ENCODE measurements at places on chromosomes 3 and 15. TPM values are rescaled to one million over a fixed set of nuclear protein-coding genes. Genes with fewer than 3 reads are reported as not detected.

The SAXO2 gene
- 4.0 TPM for total RNA-seq

The SHC4 gene
- total RNA-seq = 2.9 TPM

DNA sequence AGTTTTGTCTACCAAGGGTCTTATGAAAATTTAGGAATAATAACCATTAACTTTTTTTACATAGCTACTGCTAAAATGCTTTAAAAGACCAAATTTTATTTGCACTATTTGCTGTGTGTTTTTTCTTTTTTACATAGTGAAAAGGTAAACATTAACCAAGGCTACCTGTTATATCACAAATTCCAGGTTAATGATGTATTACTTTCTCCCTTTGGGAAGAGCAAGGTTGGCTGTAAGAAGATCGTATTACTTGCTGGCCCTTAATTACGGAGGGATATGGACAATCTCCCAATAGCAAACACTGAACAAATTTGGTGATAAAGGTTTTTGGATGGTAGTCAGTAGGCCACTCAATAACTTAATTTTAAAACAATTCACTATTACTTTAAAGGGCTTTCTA, 22.4 kb downstream of the LRRC58 start:
- H3K27ac ChIP-seq = no peak overlapping the region
- H3K4me3 ChIP-seq = no peak overlapping the region
- H3K27me3 ChIP-seq = no peaks in the 10 kb centered on the region
- H3K36me3 ChIP-seq = peaks cover 20% of the 10 kb centered on the region
- no peak for DNase-seq

DNA sequence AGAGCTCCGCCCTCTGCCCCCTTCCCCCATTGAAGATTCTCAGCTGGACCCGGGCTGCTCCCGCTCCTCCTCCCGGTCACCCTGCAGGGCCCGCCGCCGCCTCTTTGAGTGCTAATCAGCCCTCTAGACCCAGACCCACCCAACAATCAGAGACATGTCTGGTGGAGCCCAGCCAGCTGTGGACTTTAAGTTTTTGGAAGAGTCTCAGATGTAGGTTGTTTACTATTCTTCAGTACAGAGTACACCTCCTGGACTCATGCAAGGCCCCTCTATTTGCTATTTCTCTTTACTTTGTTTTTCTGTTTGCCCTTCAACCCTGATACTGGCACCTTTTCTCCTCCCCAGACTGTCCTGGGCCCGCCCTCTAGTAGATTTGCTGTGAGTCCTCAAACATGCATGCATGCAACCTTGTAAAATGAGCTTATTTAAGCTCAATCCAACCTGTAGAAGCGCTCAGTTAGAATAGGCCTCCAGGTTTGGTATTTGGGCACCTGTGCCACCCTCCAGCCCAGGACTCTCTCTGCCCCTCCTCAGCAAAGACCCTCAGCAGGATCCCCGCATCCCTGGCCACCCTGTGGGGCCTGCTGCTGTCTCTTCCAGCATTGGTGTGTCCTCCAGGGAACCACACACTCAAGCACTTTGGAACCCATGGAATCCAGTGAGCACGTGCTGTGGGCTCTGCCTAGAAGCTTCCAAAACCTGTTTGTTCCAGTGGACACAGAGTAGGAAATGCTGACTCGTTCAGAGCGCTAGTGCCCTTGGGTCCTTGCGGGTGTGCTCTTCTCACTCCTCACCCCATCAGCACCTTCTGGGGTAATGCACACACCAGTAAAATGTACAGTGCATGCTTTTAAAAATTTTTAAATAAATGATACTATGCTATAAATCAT, 4.6 kb downstream of the PRR23E start:
- no peak overlapping the region for H3K27ac ChIP-seq
- H3K36me3 ChIP-seq = no peaks in the 10 kb centered on the region
- no peaks in the 10 kb centered on the region for H3K4me1 ChIP-seq
- no peak for DNase-seq

GRCh38 chr3:2921452-2921851, 188.7 kb downstream of the IL5RA start:
- no peak overlapping the region for H3K4me3 ChIP-seq
- H3K4me1 ChIP-seq = no peaks in the 10 kb centered on the region
- no peak for DNase-seq
- no peaks in the 10 kb centered on the region for H3K27me3 ChIP-seq
- H3K36me3 ChIP-seq = no peaks in the 10 kb centered on the region

DNA sequence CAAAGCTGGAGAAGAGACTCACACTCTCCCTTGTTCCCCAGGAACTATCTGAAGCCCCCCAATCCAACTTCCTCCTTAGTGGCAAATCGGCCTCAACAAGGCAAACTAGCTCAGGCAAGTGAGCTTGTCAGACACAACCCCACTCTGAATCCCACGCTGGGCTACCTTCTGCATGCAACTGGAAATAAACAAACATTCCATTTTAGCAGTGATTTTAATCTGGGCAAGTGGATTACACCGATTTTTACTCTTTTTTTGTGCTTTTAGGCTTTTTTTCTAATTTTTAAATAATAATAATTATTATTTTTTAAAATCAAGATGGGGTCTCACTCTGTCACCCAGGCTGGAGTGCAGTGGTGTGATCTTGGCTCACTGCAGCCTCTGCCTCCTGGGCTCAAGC, 2.9 kb upstream of the NOX5 start:
- no peaks in the 10 kb centered on the region for H3K36me3 ChIP-seq
- no peak overlapping the region for H3K4me3 ChIP-seq
- DNase-seq = no peak

DNA sequence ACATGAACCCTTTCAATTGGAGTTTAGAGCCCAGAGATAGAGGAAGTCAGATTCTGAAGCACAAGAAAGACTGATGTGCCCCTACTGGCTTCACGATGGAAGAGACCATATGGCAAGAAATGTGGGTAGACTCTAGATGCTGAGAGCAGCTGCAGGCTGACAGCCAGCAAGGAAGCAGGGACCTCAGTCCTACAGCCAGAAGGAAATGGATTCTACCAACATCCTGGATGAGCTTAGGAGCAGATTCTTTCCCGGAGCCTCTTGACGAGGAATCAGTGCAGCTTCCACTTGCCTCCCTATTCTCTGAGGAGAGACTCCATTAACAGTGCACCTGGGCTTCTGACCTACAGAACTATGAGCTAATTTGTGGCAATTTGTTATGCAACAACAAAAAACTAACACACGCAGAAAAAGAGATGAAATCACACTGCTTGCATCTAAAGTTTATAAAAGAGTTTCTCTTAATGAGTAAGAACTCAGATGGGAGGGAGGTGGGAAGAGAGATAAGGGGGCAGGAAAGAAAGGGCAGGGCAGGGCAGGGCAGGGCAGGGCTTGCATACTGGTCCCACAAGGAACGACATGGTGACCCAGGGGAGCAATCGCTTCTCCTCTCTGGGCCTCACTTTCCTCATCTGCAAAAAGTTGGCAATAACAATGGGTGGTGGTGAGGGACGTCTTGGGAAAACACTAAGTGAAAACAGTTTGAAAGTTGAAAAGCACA, 440.9 kb downstream of the FOXP1 start:
- no peak for DNase-seq
- no peaks in the 10 kb centered on the region for H3K27me3 ChIP-seq
- no peaks in the 10 kb centered on the region for H3K36me3 ChIP-seq
- no peak overlapping the region for H3K4me3 ChIP-seq

Data from SJSA1 (cell line).